Skeletal muscle cell (primary cell): ENCODE measurements at places on chromosomes 12 and 14.

GRCh38 chr14:31785574-31785973 is 224.4 kb downstream of the NUBPL start:
- DNase-seq: no peak

DNA sequence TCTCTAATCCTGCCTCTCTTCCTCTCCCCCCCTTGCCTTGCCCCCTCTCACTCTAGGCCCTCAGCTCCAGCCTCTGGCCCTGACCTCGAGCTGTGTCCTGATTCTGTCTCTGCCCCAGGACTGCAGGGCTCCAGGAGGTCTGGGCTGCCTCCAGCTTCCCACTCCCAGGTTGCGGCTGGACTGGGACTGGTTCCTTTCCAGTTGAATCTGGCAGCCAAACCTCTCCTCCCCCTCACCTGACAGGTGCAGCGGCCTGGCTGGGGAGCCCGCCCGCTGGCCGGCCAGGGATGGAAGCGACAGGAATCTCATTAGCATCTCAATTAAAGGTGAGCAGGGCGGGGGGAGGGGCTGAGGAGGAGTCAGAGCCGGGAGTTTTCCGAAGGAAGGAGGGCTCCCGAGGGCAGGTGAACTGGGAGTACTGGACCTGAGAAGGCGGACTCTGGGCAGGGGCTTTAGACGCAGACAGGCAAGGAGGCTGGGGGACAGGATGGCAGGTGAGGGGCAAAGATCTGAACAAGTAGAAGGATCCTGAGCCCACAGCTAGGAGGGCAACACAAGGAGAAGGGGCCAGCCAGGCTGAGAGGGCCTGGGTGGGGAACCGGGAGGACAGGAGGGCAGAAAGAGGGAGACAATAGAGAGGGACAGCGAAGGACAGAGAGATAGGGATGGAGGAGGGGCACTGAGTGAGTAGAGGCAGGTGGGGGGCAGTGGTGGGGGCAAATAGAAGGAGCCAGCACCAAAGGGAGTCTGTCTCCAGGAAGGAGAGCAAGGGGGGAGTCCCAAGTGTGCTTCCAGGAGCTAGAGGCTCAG is at the start of gene SCNN1A:
Gene SCNN1A, minus strand, starts transcription at position 295 of the 810 bp plus-strand sequence. CDS start 780 bp downstream, outside the sequence.
- DNase-seq: no peak

GRCh38 chr12:118714051-118714460 is 267.3 kb upstream of the SRRM4 start:
- no peak for DNase-seq

- DNase-seq: no peak
Observed at GRCh38 chr12:6041891-6042290, 82.6 kb downstream of the VWF start.

DNA sequence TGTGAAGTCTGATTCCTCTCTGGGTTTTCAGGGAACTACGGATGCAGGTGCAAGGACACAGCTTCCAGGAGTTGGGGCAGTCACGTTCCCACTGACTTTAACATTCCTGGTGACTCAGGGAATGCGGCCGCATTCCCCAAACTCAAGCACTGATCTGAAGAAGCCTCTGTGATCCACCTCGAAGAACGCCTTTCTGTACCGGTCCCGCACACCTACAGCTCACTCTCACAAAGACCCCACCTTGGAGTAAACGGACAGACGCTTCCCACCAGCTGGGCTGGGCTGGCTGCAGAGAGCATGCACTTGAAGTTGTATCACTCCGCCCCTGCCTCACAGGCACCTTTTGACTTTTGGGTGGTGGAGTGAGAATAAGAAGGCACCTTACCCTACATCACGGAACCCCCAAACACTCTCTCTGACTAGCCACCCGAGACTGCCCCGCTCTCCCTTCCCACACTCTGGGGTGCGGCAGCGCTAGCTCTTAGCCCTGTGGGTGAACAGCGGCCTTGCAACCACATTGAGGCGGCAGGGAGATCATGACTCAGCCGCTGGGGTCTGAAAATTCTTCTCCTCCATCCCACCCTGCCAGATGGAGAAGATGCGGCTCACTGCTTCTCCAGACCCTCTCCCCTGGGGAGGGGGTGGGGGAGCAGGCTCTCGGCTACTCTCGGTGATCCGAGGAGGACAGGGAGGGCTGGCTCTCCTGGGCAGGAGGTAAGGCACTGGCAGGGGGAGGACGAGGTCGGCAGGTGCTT is 23.7 kb upstream of the HDAC7 start:
- DNase-seq: no peak

DNA sequence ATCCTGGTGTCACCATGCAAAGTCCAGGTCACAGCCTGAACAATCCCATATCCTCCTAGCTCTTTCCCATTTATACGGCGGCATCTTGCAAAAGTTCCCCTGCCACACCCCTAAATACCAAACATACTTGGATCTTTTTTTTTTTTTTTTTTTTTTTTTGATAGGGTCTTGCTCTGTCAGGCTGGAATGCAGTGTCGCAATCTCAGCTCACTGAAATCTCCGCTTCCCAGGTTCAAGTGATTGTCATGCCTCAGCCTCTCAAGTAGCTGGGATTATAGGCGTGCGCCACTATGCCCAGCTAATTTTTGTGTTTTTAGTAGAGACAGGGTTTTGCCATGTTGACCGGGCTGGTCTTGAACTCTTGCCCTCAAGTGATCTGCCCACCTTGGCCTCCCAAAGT is 451.3 kb downstream of the GLT1D1 start:
- no peak for DNase-seq
